Left cardiac atrium (tissue), 4 donors: ENCODE measurements at places on chromosomes 3 and 15. TPM values are rescaled to one million over a fixed set of nuclear protein-coding genes. Genes with fewer than 3 reads are reported as not detected.

The CCDC54 gene
- not detected for total RNA-seq

The KCNAB1 gene
- total RNA-seq = 2.6 TPM

The FBXL22 gene
- total RNA-seq = 14.9 TPM

The SPRED1 gene
- 16.1 TPM for total RNA-seq

The ZNF660 gene
- total RNA-seq = 1.8 TPM

DNA sequence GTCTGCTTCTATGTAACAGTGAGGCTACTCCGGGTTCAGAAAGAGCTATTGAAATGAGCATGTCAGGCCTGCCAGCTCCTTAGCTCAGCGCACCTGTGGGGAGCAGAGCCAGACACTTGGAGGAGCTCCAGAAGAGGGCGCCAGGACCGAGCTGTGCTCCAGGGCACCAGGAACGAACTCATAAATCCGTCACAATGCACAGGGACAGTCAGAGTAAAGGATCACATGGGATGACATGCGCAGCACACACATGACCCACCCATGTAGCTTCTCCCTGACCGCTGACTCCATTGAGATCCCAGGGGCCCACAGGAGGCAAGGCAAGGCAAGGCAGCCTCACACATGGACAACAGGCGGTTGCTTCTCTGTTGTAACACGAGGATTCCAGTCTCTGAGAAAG, 26.0 kb upstream of the GNB5 start:
- DNase-seq = no peak

DNA sequence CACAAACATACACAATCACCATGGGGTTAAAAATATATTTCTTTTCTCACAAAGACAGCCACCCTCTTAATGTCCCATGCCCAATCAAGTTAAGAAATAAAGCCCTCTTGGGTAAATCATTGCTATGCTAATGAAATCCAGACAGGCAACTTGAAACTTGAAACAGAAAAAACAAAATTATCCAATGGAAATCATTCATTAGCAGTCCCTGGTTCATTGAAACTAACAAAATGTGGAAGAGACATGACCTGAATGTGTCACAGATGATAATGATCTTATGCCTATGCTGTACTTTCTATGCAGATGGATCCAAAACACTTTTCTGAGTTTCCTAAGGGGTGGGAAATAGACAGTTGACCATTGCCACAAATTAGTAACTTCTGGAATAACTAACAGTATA, 983.7 kb downstream of the MCTP2 start:
- no peak for DNase-seq

DNA sequence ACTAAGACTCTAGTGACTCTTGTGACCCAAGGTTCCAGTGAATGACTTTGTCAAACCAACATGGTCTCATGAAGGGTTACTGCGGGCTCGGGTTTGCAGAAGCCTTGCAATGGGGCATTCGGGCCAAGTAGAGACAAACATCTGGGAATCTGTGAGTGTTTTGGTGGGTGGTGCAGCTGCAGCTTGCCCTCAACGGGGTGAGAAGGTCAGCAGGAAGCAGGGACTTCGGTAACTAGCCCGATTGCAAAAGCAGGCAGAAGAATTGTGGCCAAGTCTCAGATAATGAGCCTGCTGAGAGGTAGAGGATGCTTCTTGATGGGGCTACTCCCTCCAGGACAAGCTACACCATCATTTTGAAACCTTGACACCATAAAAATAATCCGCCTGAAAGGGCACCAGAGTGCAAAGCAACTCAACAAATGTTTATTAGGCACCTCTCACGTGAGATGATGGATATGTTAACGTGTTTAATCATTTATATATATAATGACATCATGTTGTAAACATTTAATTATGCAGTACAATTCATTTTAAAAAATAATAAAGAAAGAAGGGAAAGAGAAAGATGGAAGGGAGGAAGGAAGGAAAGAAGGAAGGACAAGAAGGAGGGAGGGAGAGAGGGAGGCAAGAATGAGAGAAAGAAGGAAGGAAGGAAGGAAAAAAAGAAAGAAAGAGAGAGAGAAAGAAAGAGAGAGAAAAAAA, 263.9 kb upstream of the IGF1R start:
- no peak for DNase-seq

DNA sequence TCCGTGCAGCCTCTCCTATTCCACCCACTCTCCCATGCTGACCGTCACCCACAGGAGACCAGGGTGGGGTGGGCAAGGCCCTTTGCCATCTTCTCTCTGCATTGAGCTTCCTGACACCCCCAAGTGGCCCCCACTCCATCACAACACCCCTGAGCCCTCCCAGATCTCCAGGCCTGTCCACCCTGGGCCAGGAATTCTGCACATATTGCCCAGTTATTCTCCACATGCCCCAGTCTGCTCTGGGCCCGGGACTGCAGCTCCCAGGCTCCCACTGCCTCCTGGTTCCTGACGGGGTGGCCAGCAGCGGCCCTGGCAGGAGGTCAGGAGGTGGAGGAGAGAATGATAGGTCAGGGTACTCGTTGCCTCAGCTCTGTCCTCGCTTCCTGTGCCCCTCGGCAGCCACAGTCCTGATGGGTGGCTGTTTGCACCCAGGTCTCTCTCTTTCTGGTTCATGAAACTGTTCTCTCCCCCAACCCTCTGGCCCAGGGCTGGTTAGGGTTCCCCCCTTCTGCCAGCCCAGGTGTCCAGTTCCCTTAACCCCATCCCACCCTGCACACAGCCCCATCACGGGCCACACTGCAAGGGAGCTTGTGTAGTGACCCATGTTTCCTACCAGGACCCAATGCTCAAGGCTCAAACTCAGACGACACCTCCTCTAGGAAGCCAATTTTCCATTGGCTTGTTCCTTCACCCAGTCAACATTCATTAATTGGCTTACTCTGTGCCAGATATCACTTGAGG, 47.3 kb downstream of the IQSEC1 start:
- DNase-seq = peak; percentile 7

DNA sequence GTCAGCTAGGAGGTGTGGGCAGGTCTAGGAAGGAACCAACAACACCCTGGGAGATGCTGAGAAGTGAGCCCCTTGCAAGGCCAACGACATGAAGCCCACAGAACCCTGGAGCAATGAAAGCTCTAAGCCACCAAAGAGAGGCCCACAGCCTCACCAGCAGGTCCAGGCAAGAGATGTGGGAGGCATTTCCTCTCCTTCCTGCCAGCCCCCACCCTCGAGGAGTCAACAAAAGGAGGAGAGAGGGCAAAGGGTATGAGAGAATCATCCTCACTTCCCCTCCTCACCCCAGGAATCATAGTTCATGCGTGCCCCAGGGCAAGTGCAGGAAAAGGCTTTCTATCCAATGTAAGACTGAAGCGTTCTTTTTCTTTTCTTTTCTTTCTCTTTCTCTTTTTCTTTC, 195.8 kb downstream of the SHQ1 start:
- no peak for DNase-seq

- DNase-seq = peak; percentile 71
These were observed 8.2 kb downstream of the TMOD2 start for GRCh38 chr15:51759557-51760070.

DNA sequence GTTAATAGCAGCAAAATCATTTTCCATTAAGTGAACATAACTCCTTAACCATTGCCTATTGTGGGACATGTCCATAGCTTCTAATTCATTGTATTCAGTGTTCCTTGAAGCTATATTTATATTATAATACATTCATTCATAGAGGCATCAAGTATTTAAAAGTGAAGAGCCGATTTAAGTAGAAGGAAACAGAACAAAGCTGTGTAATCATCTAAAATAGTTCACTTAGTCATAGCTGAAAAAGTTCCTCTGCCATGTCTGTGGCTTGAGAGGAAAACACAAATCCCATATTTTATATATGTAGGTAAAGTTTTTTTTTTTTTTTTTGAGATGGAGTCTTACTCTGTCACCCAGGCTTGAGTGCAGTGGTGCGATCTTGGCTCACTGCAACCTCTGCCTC, 54.5 kb downstream of the TMEM108 start:
- DNase-seq = no peak

DNA sequence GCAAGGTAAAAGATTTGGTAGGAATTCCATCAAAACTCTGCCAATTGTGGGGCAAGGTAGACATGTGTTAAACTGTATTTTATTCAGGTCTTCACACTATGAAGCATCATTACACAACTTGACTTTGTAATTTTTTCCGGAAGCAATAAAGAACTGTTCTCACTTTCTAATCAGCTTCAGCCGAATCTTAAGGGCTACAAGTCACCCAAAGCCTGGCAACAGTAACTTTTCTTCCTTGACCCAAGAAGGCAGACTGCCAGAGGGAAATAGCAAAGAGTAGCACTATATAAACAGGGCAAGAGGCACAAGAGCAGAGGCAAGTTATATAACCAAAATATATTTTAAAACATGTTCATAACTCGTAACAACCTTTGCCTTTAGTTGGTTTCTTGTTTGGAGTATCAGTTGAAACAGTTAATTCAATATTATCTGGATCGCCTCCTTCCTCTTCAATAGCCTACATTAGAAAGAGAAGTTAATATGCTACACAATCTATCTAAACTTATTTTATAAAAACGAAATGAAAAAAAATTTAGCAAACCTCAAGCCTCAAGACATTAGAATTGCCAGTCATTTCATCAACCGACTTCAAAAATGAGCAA, 1.4 kb downstream of the SLTM start:
- no peak for DNase-seq

- peak; percentile 14 for DNase-seq
These were observed 87.6 kb downstream of the LRIG1 start for GRCh38 chr3:66413151-66413751.

- DNase-seq = no peak
These were observed 184.7 kb downstream of the PLCH1 start for GRCh38 chr3:155560135-155560534.

- no peak for DNase-seq
These were observed 84.7 kb upstream of the PPIB start for GRCh38 chr15:64247535-64247905.

GRCh38 chr15:69082021-69082502, 67.6 kb downstream of the NOX5 start:
- DNase-seq = peak; percentile 58

GRCh38 chr3:3919316-3919715, 120.1 kb downstream of the LRRN1 start:
- DNase-seq = no peak

DNA sequence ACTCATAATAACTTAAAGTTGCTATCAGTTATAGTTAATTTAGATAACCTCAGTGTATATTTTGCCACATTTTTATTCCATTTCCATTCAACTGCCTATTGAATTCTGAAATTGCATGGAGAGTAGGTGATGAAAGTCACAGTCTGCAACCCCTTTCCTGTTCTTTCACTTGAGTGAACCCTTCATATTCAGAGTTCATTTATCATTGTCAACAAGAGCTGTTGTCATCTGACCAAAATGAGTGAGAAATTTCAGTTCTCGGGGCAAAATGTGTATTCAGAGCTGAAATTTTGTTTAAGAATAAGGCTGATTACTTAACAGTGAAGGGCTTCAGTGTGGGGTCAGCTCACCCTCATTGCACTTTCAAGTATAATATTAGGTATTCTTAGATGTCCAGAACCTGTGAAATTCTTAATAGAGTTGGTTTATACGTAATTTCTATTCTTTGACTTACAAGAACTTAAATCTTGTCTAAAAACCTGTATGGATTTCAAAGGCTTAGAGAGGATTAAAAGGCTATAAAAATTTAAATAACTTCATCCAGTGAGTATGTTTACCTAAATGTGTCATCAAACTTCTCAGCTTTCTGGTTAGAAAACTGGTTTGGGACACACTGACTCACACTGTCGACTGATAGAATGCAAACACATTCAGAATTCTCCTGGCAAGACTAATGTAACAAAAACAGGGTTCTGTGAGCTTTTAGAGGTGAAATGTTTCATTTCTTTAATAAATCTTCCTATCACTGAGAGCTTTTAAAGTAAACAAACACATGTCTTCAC, 92.2 kb downstream of the CMSS1 start:
- DNase-seq = no peak

- DNase-seq = no peak
These were observed 996 bp downstream of the RABL3 start for GRCh38 chr3:120741320-120741719.

GRCh38 chr15:89860431-89860830, 33.4 kb downstream of the AP3S2 start:
- DNase-seq = no peak

DNA sequence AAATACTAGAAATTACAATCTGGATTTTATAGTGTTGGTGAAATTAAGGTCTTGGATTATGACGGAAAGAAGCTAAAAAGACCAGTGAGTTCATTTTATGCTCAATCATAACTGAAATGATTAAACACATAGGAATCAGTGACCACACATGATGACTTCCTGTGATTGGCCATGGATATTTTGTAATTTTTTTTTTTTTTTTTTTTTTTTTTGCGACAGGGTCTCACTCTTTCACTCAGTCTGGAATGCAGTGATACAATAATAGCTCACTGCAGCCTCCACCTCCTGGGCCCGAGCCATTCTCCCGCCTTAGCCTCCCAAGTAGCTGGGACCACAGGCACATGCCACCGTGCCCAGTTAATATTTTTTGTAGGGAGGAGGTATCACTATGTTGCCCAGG, 47.4 kb downstream of the PAQR5 start:
- DNase-seq = no peak

DNA sequence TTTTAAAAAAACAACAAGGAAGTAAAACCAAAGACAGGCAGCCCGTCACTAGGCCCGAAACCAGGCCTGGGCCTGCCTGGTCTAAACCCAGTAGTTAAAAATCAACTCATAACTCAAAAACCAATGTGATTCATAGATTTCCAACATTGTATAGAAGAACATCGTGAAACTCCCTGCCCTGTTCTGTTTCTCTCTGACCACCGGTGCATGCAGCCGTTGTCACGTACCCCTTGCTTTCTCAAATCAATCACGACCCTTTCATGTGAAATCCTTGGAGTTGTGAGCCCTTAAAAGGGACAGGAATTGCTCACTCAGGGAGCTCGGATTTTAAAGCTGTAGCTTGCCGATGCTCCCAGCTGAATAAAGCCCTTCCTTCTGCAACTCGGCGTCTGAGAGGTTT, 89.5 kb downstream of the DCLK3 start:
- DNase-seq = no peak

- no peak for DNase-seq
These were observed 25.3 kb upstream of the ABHD17C start for GRCh38 chr15:80669663-80670273.

DNA sequence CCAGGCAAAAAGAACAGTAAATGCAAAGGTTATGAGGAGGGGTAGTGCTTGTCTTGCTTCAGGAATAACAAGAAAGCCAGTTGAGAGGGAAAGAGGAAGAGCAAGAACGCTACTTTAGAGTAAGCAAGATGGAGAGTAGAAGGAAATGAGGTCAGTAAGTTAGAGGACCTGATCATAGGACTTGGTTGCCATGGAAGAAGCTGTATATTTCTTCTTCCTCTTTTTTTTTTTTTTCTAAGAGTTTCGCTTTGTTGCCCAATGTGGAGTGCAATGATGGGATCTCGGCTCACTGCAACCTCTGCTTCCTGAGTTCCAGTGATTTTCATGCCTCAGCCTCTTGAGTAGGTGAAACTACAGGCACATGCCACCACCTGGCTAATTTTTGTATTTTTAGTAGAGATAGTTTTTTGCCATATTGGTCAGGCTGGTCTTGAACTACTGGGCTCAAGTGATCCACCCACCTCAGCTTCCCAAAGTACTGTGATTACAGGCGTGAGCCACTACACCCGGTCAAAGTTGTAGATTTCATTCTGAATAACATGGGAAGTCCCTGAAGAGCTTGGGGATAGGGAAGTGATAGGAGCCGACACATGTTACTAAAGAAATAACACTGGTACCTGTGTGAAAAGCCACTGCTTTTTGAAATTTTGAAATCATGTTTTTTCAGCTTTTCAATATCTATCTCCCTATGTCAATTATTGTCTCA, 527.9 kb upstream of the NAALADL2 start:
- no peak for DNase-seq

GRCh38 chr3:58084166-58084565, 75.9 kb downstream of the FLNB start:
- no peak for DNase-seq
